ENCODE measurements at places on chromosomes 2 and 18. TPM values are rescaled to one million over a fixed set of nuclear protein-coding genes. Genes with fewer than 3 reads are reported as not detected.

DNA sequence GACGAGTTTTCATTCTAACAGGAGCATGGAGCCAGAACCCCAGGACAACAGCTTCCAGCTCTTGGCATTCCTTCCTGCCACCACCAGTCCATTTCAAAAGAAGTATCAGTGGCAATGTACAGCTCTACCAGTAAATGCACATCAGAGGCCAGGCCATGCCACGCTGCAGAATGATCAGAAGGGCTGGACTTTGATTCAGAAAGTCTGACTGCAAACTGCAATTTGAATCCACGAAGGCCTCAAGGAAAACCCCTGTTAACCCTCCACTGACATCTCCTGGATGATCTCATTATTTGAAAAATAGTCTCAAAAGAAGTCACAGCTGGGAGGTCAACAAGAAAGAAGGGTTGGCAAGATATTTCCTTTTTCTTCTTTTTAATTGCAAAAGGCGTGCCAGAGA is 119.2 kb downstream of the MYO5B start:
- H3K27ac ChIP-seq, result no peak overlapping the region
- H3K27me3 ChIP-seq, result no peaks in the 10 kb centered on the region
- H3K36me3 ChIP-seq, result no peaks in the 10 kb centered on the region
- H3K4me3 ChIP-seq, result no peak overlapping the region

- no peak overlapping the region for H3K4me3 ChIP-seq
- no peak overlapping the region for H3K27ac ChIP-seq
- no peaks in the 10 kb centered on the region for H3K27me3 ChIP-seq
- no peak for DNase-seq
- H3K4me1 ChIP-seq, result no peaks in the 10 kb centered on the region
- H3K36me3 ChIP-seq, result no peaks in the 10 kb centered on the region
These were observed 102.1 kb downstream of the COMMD1 start for GRCh38 chr2:62007555-62007954.

DNA sequence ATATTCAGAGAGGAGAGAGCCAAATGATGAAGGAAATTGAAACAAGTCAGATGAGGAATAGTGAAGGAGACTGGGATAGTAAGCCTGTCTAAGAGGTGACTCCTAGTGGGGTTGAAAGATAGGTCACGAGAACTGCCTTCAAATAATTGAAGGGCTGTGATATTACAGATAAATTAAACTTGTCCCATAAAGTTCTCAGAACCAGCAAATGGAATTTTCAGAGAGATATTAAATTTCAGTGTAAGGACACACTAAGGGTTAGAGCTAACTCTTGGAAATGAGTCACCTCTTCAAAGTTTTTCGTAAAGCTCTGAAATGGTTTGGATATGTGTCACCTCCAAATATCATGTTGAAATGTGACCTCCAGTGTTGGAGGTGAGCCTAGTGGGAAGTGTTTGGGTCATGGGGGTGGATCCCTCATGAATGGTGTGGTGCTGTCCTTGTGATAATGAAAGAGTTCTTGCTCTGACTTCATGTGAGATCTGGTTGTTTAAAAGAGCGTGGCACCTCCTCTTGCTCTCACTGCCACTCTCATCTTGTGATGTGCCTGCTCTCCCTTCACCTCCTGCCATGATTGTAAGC is 87.3 kb downstream of the BABAM2 start:
- no peak for DNase-seq
- no peak overlapping the region for H3K27ac ChIP-seq
- no peaks in the 10 kb centered on the region for H3K36me3 ChIP-seq
- no peaks in the 10 kb centered on the region for H3K27me3 ChIP-seq
- no peak overlapping the region for H3K4me3 ChIP-seq

Gene CFAP53
- 0.64 TPM for total RNA-seq

Measured in naive thymus-derived CD4-positive, alpha-beta T cell (primary cell).